ENCODE measurements at places on chromosomes 3 and 15.

DNA sequence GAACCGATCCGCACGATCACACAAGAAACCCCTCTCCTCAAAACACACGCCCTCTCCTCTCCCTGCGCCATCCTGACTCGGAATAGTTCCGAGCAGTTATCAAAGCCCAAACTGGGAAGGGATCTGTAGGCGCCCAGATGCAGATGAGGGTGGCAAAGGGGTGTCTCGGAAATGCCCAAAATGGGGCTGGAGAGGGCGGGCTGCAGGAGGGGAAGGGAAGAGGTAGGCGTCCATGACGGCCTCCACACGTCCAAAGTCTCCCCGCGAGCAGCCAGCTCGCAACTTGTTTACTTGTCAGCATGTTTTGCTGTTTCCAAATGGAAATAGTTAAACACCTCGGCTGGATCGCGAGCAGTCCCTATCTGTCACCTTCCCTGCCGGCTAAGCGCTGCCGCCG is 1.5 kb downstream of the NTRK3 start:
- DNase-seq, result no peak

GRCh38 chr15:80152896-80153876 is at the start of gene FAH:
FAH (plus strand) TSS chr15:80152999; CDS start chr15:80153055, 56 bp downstream.
- DNase-seq, result no peak

GRCh38 chr15:44719293-44719999 is 8.1 kb downstream of the B2M start:
- DNase-seq, result no peak

DNA sequence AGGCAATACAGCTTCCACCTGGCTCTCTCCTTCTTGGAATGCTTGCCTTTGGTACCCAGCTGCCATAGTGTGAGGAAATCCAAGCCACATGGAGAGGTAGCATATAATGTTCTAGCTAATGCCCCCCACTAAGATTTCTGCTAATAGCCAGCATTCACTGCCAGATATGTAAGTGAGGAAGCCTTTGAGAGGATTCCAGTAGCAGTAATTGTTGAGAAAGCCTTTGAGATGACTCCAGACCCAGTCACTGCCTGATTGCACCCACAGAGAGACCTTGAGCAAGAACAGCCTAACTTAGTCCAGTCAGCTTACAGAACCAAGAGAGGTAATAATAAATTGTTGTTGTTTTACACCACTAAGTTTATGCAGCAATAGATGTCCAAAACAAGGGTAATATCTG is 63.1 kb downstream of the STRIT1 start:
- DNase-seq, result no peak

DNA sequence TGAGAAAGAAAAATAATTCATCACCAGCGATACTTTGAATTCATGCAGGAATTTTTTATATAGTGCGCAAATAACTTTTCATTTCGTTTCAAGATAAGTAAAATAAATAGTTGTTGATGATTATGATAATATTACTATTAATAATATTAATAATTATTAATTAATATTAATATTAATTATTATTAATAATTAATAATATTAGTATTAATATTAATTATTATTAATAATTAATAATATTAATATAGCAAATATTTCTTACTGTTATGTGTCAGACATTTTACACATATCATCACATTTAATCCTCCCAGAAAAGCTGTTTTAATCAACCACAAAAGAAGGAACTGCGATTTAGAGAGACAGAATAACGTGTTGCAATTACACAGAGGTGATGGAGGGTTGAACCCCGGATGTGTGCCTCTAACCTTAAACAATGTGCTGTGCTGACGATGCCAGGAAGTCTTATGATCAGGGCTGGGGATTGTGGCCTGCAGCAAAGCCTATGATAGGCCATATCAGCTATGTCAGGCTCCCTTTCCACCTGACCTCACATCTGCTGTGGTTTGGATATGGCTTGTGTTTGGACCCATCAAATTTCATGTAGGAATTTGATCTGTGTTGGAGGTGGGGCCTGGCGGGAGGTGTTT is 263.5 kb upstream of the NR2F2 start:
- no peak for DNase-seq

- no peak for DNase-seq
Measured at GRCh38 chr15:26773917-26774316, 1.1 kb upstream of the GABRB3 start.

- DNase-seq, result no peak
Measured at GRCh38 chr3:136186846-136187245, 9.3 kb downstream of the MSL2 start.

DNA sequence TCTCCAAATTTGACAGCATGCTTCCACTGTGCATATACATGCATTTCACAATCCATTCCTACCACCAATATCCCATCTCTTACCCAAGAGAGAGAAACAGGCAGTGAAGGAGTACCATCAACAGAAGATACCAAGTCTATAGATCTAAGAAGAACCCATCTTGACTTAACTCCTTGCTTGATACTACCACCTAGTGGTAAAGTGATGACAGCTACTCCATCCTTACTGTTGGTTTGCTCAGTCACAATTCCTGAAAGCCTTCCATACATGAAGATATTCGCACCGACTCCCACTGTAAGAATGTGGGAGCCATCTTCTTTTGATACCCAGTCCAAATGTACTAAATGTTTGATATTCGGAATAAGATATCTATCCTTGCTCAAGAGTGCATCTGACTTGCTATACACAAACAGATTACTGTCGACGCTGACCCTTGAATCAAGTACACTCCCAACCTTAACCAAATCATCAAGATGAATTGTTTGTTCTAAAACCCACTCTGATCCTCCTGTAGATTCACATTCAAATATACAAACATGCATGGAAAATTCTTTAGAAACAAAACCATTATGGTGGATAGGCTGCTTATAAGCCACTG is 123.1 kb downstream of the DMXL2 start:
- DNase-seq, result no peak

DNA sequence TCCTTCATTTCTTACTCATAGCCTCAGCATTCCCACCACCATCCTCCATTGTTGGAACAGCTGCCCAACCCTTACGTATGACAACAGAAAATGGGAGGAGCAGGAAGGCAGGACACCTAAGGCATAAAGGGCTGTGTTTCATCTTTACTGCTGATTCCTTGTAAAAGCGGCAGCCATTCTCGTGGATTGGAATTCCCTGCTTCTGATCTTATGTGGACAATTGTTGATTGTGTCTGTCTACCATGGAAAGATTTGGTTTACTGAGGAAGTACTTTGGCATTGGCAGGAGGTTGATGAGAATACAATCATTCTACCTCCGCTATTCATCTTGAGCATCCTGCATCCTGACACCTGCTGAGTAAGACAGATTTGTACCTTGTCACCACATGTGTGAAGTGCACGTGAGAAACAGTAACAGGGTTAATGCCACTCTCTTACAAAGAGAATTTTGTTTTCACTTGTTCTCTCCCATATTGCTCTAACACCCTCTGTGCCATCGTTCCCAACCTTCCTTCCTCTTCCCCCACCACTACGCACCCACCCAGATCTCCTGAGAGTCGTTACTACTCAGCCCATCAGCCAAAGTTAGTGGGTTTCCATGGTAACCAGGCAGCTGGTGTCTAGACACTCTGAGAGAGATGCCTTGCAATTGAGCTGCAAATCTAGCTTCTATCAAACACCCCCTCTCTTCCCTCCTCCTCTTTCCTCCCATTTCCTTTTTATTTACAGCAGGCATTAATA is 75.7 kb downstream of the GAP43 start:
- DNase-seq, result no peak

GRCh38 chr3:136943436-136943835 is 14.3 kb upstream of the IL20RB start:
- no peak for DNase-seq

- no peak for DNase-seq
Measured at GRCh38 chr3:189368384-189368783, 196.6 kb downstream of the TPRG1 start.

GRCh38 chr15:50798684-50799083 is 33.2 kb upstream of the SPPL2A start:
- DNase-seq, result no peak

DNA sequence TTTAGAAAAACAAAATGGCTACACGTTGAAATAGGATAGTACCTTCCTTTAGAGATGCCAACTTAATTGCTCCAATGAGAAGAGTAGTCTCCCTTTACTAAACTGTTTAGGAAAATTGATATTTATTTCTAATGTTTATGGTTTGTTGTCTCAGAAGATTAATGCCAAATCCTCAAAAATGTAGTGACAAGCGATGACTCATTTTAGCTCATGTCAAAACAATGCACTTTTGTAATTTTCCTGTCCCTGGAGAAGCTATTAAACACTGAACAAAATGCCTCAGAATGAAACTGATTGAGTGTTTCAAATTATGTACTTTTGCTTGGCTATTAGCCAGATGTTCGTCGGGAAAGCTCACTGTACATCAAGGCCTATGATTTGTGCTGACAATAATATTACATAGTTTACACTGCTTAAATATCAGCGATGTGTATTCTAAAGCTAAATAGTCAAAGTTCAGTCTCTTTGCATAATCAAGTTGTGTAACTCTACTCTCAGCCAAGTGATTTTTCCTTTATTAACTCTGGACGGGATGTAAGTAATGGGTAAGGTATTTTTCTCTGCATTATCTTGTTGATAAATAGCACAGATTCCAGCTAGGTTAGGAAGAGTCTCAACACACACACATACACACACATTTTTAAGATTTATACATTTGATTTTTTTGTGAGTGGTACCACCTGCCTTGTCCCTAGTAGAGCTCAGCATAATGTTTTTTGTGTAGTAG is 83.7 kb downstream of the CMSS1 start:
- DNase-seq, result peak; percentile 94

DNA sequence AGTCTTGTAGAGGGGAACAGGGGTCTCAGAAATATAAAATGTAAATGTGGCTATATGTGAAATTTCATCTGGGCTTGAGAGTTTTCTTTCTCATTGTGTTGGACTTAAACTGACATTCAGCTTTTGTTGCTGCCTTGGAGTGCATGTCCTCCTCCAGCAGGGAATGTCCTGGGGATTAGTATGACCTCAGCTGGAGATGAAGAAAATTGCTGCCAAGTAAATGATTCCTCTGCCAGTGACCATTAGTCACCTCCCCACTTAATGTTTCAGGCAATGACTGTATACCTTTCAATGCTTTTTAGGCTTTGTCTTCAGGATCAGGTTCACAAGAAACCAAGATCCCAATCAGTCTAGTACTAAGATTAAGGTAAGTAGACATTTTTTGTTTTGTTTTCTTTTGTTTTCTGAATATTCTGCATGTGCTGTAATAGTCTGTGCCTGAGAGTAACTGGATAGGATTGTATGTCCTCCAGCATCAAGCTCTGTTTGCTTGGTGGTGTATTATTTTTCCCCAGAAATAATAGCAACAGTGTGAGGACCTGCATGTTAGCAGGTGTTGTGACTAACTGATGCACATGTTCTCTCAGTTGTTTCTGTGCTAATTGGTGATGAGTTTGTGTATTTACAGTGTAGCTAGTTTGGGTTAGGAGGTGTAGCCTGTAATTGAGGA is 18.1 kb upstream of the SLC22A13 start:
- peak; percentile 49 for DNase-seq

- DNase-seq, result no peak
Measured at GRCh38 chr3:102441832-102442231, 7.0 kb downstream of the ZPLD1 start.

DNA sequence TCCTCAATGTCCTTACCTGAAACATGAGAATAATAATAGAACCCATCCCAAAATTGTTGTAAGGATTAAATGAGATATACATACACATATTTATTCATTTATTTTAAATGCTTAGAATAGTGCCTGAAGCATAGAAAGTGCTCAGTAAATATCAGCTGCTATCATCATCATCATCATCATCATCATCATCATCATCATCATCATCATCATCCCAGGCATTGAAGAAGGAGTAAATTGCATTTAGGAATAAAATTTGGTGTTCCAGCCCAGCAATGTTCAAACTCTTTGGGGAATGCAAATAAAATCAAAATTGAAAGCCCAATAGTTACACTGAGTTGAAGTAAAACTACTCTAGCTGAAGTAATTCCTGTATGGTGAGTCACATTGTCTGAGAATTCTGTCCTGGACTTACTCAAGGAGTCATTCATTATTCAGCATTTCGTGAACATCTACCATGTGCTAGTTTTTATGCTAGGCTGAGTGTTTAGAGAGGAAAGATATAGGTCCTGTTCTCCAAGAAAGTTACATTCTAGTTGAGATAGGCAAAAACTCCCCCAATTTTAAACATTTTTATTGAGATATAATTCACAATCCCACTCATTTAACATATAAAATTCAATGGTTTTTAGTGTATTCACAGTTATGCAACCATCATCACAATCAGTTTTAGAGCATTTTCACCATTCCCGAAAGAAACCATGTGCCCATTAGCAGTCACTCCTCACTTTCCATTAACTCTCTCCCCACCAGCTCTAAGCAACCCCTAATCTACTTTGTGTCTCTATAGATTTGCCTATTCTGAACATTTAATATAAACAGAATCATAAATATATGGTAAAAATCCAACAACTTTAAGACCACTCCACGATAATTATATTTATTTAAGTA is 107.2 kb downstream of the FRMD5 start:
- peak; percentile 79 for DNase-seq
